ENCODE measurements at places on chromosomes 6 and 20.

GRCh38 chr6:7249946-7250643 lies 62.9 kb downstream of the SSR1 start:
- DNase-seq = no peak

DNA sequence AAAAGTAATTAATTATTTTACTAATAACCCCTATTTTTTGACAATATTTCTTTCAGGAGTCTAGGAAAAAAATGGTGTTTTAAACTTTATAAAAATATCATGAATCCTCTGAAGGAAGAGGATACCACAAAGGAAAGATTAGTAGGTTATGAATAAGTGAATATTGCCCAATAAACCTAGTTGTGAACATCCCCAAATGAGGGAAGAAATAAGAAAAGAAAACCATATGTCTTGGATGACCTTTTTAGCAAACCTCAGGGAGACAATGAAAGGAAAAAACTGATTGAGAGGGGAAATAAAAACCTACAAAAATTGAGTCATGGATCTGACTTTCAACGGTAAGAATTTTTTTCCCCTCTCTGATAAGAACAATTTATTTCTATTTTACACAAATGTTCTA lies 34.4 kb downstream of the TENT5A start:
- DNase-seq = no peak

- no peak for DNase-seq
Measured at GRCh38 chr6:111480988-111481822, 1.8 kb downstream of the REV3L start.

GRCh38 chr20:18852318-18852717 lies 38.7 kb downstream of the SCP2D1 start:
- DNase-seq = no peak

- no peak for DNase-seq
Measured at GRCh38 chr6:166996406-166996805, 2.8 kb upstream of the CEP43 start.

- no peak for DNase-seq
Measured at GRCh38 chr6:43934803-43935602, 165.0 kb downstream of the VEGFA start.

GRCh38 chr20:25654487-25654886 lies 30.7 kb upstream of the NANP start:
- no peak for DNase-seq

- no peak for DNase-seq
Measured at GRCh38 chr6:52984247-52984646, 10.8 kb downstream of the GSTA4 start.

DNA sequence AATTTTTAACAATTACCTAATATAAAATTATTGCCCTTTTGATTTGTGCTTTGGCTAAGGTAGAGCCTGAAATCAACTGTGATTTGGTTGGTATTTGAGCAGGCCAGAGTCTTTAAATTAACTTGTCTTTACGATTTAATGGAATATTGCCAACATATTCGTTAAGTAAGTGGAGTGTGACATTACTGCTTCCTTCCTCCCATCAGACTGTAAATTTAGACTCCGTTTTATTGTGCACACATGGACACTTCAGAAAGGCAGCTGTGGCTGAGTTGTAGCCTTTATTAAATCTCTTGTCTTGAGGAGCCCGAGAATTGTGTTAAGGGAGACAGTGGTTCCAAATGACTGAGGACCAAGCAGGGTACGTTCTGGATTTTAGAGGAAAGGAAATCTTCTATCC lies 57.4 kb downstream of the CAP2 start:
- DNase-seq = no peak

DNA sequence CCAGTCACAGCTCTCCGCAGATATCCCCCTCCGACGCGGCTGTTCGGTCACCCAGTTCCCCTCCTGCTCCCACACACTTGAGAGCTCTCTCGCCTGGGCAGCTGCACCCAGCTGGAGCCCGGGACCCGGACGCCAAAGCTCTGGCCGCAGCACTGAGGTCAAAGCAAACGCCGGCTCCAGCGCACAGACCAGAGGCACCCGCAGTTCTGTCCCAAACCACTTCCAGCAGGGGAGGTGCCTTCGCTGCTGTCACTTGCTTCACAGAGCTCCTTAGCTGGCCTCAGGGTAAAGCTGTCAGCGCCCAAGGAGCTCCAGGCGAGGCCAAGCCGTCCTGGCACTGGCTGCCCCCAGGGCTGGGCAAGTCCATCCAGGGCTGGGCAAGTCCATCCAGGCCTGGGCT lies 27.9 kb downstream of the SLC2A4RG start:
- no peak for DNase-seq

DNA sequence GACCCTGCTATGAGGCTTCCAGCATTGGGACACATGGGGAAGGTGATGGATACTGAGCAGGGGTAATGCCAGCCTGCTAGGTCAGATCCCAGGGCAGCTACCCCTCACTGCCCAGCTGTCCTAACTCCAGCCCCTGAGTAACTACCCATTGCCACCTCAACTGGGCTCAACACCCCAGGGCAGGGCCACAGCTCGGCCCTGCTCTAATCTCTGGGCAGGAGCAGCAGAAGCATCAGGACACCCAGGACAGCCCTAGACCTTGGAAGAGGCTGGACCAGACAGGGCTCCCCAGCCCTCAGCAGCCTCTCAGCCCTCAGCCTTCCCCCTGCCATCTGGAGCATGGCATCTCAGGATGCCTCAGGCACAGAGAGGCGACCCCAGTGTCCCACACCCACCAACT lies 67.4 kb upstream of the TOP1 start:
- DNase-seq = no peak

Measured in stimulated activated CD8-positive, alpha-beta memory T cell treated with anti-CD3 and anti-CD28 coated beads, Interleukin-4, amount 100 ng/mL, for 1 hour (primary cell).